ENCODE measurements at places on chromosomes 7 and 10.
A peak's percentile ranks its signal among the peaks of the same experiment; 100 is the strongest.

GRCh38 chr7:45174966-45175765 is 17.6 kb downstream of the RAMP3 start:
- DNase-seq = no peak

DNA sequence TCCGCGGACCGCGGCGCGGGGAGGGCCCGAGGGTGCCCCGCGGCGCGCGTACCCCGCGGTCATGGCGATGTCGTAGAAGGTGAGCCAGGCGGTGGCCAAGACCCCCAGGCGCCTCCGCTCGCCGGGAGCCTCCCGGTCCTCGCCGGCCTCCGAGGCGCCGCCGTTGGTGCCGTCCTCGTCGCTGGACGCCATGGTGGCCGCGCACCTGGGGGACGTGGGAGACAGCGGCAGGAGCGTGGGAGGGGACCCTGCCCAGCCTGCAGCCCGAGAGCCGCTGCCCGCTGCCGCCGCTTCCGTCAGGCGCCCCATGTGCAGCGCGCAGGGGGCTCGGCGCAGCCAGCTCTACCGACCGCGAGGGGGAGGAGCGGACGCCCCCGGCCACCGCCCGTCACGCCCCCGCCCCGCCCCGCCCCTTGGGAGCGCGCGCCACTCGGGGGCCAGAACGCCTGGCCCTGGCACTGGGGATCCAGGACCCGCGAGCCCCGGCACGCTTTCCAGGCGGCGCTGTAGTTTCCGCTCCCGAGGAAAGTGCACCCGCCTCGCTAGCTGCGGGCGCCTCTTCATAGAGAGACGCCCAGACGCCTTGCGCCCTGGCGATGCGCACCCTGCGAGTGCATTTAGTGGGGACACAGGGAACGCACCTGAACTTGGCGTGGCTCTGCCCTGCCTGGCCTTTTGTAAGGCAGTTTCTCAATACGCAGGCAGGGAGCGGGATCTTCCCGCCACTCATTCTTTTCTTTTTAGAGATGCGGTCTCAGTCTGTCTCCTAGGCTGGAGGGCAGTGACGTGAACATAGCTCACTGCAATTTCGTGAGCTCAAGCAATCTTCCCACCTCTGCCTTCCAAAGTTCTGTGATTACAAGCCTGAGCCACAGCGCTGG is at the start of gene HACD1:
TSS of gene HACD1 (minus strand) at position 344 of the 881 bp plus-strand sequence. CDS start at position 309, 35 bp downstream.
- DNase-seq = peak; percentile 67

- peak; percentile 58 for DNase-seq
These were observed 6.1 kb upstream of the MYOZ1 start for GRCh38 chr10:73647211-73647874.

- DNase-seq = no peak
These were observed 36.0 kb upstream of the NPFFR1 start for GRCh38 chr10:70319824-70320223.

- no peak for DNase-seq
These were observed 50.7 kb upstream of the AMPH start for GRCh38 chr7:38681882-38682281.

- DNase-seq = no peak
These were observed 11.0 kb upstream of the RSBN1L start for GRCh38 chr7:77685233-77685632.

DNA sequence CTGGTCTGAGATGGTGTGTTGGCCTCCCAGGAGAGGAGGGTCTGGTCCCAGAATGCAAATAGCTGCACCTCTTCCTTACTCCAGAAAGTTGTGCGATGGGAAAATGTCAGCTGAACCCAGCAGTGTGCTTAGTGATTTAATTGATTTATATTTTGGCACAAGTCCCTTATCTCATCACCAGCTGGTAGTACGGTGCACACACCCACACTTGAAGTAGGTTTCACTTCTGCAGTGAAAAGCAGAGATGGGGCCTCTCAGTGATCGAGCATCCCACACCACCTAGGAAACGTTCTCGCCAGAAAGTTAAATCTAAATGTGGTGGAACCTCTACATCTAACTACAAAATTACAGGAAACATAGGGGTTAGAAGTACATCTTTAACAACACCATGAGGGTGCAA is 80.4 kb downstream of the UBE3C start:
- DNase-seq = peak; percentile 21

- no peak for DNase-seq
These were observed 35.5 kb upstream of the ZNF32 start for GRCh38 chr10:43684292-43684559.

GRCh38 chr10:17213646-17214349 is 12.3 kb upstream of the TRDMT1 start:
- no peak for DNase-seq

DNA sequence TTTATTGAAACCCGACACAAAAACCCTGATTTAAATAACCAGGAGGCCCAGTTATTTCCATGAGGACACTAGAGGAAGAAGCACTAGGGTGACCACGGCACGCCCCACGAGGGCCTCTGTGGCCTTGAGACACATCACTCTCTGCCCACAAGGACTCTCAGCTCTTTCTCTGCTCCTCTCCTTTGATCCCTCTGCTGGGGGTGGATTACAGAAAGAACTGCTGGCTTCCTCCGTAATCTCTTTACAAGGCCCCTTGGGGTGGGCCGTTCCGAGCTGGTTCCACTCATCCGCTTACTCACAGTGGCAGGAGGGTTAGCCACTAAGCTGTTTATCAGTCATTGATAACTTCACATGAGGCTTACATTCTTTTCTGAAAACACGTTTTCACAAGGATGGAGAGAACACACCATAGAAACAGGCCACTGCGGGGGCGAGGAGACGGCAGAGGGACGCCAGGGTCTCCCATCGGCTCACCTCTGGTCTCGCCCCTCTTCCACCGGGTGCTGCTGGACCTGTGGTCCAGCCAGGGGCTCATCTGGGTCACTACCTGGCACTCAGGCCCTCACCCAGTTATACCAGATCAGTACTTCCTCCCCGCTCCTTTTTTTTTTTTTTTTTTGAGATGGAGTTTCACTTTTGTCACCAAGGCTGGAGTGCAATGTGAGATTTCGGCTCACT is 17.6 kb upstream of the PFKFB3 start:
- DNase-seq = no peak

DNA sequence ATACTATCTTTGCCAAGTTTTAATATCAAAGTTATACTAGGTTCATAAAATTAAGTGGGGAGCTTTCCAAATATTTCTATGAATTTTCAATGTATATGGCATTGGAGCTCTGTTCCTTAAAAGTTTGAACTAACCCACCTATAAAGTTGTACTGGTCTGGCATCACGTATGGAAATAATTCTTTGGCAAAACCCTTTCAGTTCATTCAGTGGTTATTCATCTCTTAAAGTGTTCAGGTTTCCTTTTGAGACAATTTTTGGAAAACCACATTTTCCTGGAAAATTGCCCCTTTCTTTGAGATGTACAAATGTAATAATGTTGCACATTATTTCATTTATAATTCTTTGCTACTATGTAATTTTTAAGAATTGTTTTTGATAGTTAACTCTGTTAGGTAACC is 62.5 kb upstream of the INPP5A start:
- DNase-seq = no peak

DNA sequence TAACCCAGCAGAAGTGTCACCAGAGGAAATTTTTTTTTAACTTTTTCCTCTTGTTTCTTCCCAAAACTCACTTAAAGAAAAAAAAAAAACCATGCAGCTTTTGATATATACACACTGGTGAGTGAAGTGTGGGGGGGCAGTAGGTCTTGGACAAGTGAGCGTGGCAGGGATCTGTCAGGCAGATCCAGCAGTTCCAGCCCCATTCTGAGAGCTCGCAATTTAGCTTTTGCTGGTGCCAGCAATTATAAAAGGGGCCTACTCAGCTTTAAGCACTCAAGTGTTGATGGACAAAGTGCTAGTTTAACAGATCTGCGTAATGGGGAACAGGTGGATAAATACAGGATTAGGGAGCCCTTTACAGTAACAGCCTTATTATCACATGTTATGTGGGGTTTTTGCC is 619.2 kb upstream of the GALNT17 start:
- DNase-seq = no peak

DNA sequence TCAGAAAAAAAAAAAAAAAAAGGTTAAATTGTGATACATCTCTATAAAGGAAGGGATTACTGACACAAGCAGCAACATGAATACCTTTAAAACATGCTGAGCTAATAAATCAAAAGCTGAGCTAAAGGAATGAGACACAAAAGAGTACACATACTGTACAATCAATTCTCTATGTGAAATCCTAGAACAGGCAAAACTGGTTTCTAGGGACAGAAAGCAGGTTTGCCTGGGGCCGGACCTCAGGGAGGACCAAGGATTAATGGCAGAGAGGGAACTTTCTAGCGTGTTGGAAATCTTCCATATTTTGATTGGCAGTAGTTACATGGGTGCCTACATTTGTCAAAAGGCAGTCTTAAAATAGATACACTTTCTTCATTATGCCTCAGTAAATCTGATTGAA is 52.5 kb downstream of the KLRG2 start:
- no peak for DNase-seq

DNA sequence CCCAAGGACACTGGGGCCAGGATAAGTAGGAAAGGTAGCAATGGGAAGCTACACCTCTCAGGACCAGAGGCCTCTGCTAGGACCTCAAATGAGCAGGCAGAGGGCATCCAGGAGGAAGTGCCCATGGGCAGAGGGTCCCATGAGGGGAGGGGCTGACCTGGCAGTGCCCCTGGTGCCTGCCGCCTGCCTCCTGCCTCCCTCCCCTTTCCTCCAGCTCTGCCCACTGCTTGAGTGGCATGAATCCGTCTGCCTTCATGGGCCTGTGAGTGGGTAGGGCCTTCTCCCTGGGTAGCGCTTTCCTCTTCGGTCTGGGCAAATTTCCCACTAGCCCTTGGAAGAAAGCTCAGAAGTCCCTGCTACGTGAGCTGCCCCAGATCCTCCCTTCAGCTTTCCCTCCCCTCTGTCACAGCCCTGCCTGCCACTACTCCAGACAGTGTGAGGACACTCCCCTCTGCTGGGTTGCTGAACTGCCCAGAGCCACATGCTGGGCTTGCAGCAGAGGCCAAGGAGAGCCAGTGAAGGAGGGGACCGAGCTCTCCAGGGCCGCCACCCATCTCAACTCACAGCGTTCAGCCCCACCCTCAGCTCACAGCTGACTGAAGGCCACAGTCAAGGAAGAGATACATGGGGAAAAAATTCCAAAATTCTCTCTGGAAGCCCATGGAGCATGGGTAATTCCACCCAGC is 141.4 kb downstream of the ARHGAP22 start:
- DNase-seq = no peak

- no peak for DNase-seq
These were observed 46.5 kb downstream of the MCU start for GRCh38 chr10:72738486-72738885.

- no peak for DNase-seq
These were observed 58.9 kb upstream of the LYZL2 start for GRCh38 chr10:30688456-30688855.

GRCh38 chr10:49743464-49744075 is 18.6 kb downstream of the OGDHL start:
- no peak for DNase-seq

- DNase-seq = no peak
These were observed 2.4 kb upstream of the SERPINE1 start for GRCh38 chr7:101124376-101125056.

GRCh38 chr10:125871338-125871737 is 9.8 kb downstream of the DHX32 start:
- no peak for DNase-seq

DNA sequence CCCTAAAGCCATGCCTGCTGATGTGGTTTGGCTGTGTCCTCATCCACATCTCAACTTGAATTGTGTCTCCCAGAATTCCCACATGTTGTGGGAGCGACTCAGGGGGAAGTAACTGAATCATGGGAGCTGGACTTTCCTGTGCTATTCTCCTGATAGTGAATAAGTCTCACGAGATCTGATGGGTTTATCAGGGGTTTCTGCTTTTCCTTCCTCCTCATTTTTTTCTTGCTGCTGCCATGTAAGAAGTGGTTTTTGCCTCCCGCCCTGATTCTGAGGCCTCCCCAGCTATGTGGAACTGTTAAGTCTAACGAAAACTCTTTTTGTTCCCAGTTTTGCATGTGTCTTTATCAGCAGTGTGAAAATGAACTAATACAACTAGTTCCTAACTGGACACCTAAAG is 11.8 kb downstream of the MACROH2A2 start:
- no peak for DNase-seq

GRCh38 chr7:127950233-127950935 is 80.9 kb downstream of the LRRC4 start:
- DNase-seq = no peak

GRCh38 chr7:157077986-157078644 is 60.6 kb upstream of the UBE3C start:
- DNase-seq = no peak

GRCh38 chr7:71682841-71683781 is 551.2 kb downstream of the GALNT17 start:
- DNase-seq = no peak

DNA sequence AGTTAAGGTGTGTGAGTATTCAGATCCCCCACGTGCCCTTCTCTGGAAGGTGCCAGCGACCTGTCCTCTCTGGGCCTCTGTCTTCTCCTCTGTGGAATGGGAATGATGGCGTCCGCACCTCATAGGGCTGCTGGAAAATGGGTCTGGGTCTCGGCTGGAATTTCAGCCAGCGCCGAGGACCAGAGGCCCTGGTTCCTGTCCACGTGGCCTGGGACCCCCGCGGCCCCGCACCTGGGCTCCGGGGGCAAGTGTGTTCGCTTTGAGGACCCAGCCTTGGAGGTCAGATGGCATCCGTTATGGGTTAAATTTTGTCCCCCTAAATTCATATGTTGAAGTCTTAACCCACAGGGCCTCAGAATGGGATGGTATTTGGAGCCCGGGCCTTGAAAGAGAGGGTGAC is 32.6 kb upstream of the PSMG3 start:
- no peak for DNase-seq

DNA sequence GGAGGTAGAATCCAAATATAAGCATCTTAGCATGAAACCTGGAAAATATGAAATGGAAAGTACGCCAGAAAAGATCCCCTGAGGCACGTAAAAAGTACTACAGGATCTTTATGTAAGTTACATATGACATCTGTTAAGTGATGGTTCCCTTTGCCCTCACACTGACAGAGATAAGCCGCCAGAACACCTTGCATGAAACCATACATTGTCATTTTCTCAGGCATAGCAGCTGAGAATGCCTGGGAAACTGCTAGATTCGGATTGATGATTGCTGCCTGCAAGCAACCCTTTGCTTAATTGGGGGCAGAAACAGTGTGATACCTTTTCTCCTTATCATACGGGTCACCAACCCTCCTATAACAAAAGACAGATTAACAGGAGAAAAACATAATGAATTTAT is 826.6 kb upstream of the LRRN3 start:
- DNase-seq = no peak

DNA sequence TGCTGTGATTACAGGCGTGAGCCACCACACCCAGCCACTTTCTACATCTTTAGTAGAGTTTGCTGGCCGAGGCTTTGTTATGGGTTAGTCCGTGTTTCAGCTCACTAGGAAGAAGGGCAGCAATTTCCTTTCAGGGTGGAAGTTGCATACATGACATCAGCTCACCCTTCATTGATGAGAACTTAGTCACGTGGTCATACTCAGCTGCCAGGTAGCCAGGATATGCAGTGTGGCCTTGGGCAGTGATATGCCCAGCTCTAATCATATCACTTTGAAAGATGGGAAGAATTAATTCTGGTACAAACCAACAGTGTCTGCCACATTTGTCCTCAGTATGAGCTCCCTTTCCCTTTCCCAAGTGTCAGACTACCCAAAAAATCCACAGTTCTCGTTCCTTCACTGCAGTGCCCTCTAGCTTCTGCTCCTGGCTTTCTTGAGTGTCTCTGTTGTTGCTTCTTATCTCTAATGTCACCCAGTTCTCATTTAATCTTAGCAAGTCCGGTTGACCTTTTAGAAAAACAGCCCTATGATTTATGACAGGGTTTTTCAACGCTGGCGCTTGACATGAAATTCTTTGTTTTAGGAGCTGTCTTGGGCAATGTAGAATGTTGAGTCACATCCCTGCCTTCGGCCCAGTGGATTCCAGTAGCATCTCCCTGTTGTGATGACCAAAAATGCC is 108.7 kb upstream of the ITGB1 start:
- no peak for DNase-seq

Data from germinal center (tissue), 1 donor.